ENCODE measurements at places on chromosomes 11 and 22. TPM values are rescaled to one million over a fixed set of nuclear protein-coding genes. Genes with fewer than 3 reads are reported as not detected.

XKR3 gene
- polyA plus RNA-seq, result not detected

HEPACAM gene
- 101 TPM for polyA plus RNA-seq

MRGPRX4 gene
- not detected for polyA plus RNA-seq

CALCA gene
- polyA plus RNA-seq, result 19.3 TPM

RASD2 gene
- 11.8 TPM for polyA plus RNA-seq

RBFOX2 gene
- polyA plus RNA-seq, result 153 TPM

XRRA1 gene
- polyA plus RNA-seq, result 12.5 TPM

CAPN1 gene
- polyA plus RNA-seq, result 115 TPM

PGA5 gene
- 0.77 TPM for polyA plus RNA-seq

WNT11 gene
- polyA plus RNA-seq, result 2.5 TPM

OR8H3 gene
- not detected for polyA plus RNA-seq

PKP3 gene
- polyA plus RNA-seq, result 0.77 TPM

MS4A3 gene
- polyA plus RNA-seq, result not detected

SLC22A6 gene
- 12.2 TPM for polyA plus RNA-seq

ARHGEF17 gene
- 105 TPM for polyA plus RNA-seq

SIAE gene
- polyA plus RNA-seq, result 30.3 TPM

VPREB3 gene
- 0.89 TPM for polyA plus RNA-seq

CABP7 gene
- polyA plus RNA-seq, result 34.9 TPM

OR5I1 gene
- polyA plus RNA-seq, result not detected

CD6 gene
- polyA plus RNA-seq, result 5.0 TPM

ABTB2 gene
- 16.8 TPM for polyA plus RNA-seq

DMC1 gene
- 1.9 TPM for polyA plus RNA-seq

VWCE gene
- polyA plus RNA-seq, result 5.3 TPM

CDC42EP2 gene
- 10.0 TPM for polyA plus RNA-seq

VSIG10L2 gene
- not detected for polyA plus RNA-seq

MS4A12 gene
- not detected for polyA plus RNA-seq

KCTD14 gene
- polyA plus RNA-seq, result 3.2 TPM

CENPM gene
- polyA plus RNA-seq, result 12.2 TPM

SLC16A8 gene
- polyA plus RNA-seq, result 4.6 TPM

NPAS4 gene
- 0.33 TPM for polyA plus RNA-seq

RNASEH2C gene
- polyA plus RNA-seq, result 56.5 TPM

TRAF6 gene
- polyA plus RNA-seq, result 14.3 TPM

PLAAT3 gene
- 50.0 TPM for polyA plus RNA-seq

GAB4 gene
- 0.25 TPM for polyA plus RNA-seq

OR8I2 gene
- not detected for polyA plus RNA-seq

Data from spinal cord (tissue), 10 donors.